Brain (organoid and tissue), 16 donors: ENCODE measurements at places on chromosomes 11 and 22.

- no peak for DNase-seq
These were observed 90.4 kb downstream of the ABTB2 start for GRCh38 chr11:34267417-34267816.

GRCh38 chr22:26648011-26648497 lies 9.3 kb upstream of the MIAT start:
- DNase-seq: peak; percentile 95

GRCh38 chr11:35101223-35101622 lies 37.7 kb upstream of the CD44 start:
- no peak for DNase-seq

DNA sequence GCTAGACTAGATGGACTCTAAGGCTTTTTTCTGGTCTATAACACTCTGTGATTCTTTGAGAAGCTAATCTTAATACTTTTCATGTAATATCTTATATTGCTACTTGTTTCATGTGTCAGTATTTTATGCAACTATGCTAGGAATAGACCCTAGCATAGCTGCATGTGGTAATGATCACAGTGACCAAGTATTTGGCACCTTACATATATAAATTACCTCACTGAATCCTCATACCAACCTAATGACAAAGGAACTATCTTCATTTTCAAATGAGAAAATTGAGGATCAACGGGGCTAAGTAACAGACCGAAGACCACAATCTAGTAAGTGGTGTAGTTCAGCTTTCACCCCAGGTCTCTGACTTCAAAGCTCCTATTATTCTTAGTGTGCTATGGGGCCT lies 327.3 kb upstream of the PITPNB start:
- DNase-seq: no peak

DNA sequence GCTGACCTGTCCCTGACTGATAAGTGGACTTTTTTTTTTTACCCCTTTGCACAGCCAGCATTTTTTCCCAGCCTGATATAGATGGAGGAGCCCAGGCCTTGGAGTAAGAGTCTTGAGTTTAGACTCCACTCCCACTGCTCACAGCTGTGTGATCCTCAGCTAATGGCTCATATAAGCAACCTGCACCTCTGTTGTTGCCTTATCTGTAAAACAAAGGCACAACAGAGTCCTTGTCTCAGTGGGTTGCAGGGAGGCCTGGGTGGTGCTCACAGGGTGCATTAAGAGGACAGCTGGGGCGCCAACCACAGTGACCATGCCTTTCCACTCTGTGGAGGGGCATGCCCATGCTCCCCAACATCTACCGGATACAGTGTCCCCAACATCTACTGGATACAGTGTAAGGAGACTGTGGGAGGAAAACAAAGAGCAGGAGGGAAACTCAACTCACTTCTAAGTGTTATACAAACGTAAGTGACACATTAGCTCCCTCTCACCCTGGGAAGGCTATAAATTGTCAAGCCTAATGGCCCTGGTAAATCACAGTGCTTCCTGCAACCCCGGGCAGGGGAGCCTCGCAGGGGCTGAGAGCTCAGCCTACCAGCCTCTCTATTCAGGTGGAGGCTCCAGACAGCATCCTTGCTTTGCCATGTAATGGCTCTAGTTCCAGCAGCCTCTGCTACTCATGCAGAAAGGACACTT lies 109.5 kb downstream of the TENM4 start:
- no peak for DNase-seq

DNA sequence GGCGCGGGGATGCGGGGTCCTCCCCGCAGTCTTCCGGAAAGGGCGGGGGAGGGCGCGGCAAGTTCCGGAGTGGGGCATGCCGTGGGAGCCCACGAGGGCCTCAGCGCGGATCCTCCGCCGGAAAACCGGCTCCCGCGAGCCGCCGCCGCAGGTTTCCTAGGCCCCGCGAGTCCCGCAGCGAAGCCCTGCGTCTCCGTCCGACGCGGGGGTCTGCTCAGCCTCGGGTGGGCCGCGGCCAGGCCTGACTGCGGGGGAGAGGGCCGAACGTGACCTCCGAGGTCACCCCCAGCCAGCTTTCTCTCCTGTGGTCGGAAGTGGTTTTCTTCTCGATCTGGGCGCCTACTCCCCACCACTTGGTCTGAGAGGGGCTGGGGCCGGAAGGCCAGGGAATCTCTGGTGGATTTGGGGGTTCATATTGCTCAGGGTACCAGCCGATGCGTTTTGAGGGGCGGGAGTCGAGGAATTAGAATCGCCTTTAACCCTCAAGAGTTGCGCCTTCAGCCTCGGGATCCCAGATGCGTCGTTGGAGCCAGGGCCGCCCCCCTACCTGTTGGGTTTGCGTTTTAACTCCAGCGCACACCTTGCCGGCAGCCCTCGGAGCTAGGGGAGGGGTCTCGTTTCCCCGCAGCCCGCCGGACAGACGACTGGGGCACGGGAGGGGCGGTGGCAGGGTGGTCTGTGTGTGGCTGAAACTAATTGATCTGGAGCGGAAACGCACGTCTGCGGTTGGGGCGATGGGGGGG lies 3.6 kb upstream of the CCND1 start:
- no peak for DNase-seq

- no peak for DNase-seq
These were observed 45.4 kb upstream of the SLC22A12 start for GRCh38 chr11:64545619-64546018.

GRCh38 chr11:14522801-14523200 lies 2.6 kb upstream of the PSMA1 start:
- DNase-seq: no peak

DNA sequence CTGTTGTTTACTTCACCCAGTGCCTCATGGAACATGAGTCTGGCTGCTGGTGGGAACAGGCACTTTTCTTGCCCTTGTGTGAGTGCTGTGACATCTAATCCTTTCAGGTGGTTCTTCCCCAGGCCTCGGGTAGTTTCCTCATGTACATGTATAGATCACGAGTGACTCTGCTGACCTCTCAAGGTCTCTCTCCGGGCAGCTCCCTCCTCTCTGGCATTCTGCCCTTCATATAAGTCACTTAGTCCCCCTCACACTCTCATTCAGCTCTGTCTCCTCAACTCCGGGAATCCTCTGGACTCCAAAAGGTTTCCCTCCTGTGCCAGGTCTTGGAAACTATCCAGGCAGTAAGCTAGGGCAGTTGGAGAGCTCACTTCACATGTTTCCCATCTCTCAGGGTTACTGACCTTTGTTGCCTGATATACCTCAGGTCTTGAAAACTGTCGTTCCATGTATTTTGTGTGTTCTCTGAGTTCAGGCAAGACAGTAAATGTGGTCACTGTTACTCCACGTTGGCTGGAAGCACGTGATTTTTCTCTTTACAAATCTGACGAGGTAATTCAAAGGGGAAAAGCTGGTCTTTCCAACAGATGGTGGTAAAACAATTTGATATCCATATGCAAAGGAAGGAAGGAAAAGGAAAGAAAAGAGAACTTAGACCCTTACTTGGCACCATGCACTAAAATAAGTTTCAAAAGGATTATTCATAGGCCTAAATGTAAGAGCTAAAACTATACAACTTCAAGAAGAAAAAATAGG lies 40.5 kb upstream of the PITPNB start:
- DNase-seq: no peak

DNA sequence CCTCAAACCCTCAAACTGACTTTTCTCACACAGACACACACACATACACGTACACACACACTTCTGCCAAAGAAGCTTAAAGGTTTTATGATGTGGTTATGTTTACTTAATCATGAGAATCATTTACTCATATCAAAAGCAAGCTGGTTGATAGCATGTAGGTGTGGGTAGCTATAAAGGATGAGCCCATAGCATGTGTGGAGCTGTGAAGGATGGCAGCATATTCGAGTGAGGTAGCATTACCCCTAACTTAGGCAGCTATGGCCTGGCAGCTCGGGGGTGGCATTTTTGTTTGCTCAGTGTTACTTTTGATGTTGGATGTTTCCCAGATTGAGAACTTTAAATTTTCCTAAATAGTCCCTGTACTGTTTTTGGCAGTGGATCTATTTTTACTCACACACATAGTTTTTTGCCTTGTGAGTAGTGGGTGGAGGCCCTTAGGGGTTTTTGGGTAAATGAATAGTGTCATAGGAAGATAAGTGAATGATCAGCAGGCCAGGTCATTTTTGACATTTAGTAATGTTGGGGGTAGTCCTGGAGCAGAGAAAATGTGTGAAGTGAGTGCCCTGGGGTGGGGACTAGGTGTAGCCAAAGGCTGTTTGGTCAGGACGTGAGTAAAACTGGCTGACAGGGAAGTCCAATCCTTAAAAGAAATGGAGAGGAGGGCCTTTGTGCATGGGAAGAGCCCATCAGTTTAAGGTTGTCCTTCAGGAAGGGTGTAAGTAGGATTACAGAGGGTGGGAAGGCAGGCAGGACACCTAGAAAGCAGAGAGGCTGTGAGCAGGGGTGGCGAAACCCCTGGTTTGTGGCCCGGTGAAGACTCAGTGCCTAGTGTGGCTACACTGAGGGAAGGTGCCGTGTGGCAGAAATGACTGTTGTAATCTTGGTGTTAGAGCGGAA lies 7.1 kb downstream of the YWHAH start:
- no peak for DNase-seq

GRCh38 chr11:74437441-74438042 lies 29.8 kb downstream of the KCNE3 start:
- no peak for DNase-seq

DNA sequence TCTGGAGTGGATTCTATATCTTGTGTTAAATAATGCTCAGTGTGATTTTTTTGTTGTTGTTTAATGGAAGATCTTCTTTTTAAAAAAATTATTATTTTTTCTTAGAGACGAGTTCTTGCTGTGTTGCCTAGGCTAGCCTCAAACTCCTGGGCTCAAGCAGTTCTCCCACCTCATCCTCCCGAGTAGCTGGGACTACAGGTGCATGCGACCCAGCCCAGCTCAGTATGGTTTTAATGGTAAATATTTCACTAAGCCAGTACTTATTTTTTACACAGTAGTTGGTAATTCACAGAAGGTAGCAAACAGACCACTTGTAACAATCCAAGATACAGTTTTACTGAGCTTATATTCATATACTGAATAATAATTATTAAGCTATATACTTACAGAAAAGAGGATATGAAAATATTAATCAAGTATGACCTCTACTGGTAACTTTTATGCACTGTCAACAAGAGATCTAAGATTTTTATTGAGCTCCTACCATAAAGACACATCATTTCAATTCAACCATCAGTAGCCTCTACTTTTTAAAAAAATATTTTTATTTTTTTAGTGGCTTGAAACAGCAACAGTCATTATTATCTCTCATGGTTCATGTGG lies 6.1 kb upstream of the CD59 start:
- DNase-seq: peak; percentile 52

- DNase-seq: peak; percentile 75
These were observed 94.8 kb upstream of the NTM start for GRCh38 chr11:131275580-131275979.

- DNase-seq: peak; percentile 62
These were observed 90.0 kb downstream of the MICAL2 start for GRCh38 chr11:12200279-12200990.

GRCh38 chr22:30978304-30978962 lies 9.4 kb downstream of the TUG1 start:
- no peak for DNase-seq

GRCh38 chr11:94739331-94739730 lies 28.8 kb upstream of the AMOTL1 start:
- no peak for DNase-seq

- no peak for DNase-seq
These were observed 121.6 kb downstream of the KCNQ1 start for GRCh38 chr11:2566223-2567025.

- DNase-seq: peak; percentile 58
These were observed 10.6 kb downstream of the WNT7B start for GRCh38 chr22:45966320-45966894.

GRCh38 chr11:76206327-76207081 lies at the start of gene WNT11:
WNT11 (minus strand) TSS chr11:76206502; CDS start chr11:76206407, 95 bp downstream.
- DNase-seq: peak; percentile 46

DNA sequence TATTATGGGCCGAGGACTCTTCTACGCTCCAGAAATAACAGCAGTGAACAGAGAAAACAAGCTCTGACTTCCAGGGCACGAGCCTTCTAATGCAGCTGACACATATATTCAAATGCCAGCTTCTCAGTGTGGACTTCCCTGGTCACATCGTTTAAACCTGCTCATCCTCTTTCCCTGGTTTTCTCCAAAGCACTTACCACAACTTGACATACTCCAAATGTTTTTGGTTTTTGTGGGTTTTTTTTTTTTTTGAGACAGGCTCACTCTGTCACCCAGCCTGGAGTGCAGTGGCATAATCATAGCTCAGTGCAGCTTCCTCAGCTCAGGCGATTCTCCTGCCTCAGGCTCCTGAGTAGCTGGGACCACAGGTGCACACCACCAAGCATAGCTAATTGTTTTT lies 105.5 kb downstream of the MICAL3 start:
- DNase-seq: no peak

GRCh38 chr22:27617214-27617881 lies 184.2 kb downstream of the MN1 start:
- DNase-seq: no peak

DNA sequence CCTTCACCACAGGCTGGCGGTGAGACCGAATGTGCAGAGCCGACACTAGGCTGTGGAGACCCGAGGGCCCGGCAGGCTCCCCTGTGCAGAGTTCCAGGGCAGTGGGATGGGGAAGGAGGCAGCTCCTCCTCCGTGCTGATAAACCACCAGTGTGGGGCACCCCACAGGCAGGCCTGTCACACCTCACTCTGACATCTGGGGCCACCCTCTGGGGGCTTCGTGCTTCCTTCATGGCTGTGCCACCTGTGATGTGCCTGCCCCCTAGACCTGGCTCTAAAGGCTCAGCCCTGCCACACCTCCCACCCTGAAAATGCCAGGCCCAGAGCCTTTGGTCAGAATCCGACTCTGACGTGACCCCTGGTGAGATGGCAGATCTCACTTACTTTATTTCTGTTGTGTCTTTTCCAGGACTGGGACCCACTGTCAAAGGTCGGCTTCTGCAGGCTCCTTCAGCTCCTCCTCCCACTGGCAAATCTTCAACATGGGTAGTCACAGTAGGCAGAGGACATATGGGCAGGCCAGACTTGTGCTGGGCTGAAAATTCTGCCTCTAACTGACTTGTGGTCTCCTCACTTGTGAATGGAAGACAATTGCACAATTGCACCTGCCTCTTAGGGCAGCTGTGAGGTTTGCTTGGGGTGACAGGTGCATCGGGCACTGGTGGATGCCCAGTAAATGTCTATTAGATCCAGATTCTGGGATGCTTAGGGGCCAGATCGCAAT lies 46.2 kb upstream of the TSKU start:
- DNase-seq: peak; percentile 39

DNA sequence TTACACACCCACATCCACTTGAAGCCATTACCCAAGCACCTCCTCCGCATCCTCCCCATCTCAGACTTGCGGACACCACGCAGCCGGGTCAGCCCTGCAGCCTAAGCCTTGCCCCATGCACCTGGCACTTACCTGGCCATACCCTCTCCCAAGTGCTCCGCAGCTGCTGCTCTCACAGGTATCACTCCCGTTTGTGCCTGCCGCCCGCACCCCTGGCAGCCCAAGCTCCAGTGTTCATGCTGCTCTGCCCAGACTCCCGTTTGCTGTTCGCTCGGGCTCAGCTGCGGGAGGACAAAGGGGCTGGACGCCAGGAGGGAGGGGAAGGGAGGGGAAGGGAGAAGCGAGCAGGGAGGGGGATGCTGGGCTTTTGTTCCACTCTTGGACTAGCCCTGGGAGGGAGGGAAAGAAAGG lies at the start of gene KLHL35:
Gene KLHL35, minus strand, starts transcription at position 293 of the 411 bp plus-strand sequence. CDS start 2,574 bp downstream, outside the sequence.
- DNase-seq: peak; percentile 90

- peak; percentile 11 for DNase-seq
These were observed 720 bp downstream of the UFD1 start for GRCh38 chr22:19478045-19478900.
